ENCODE measurements at places on chromosomes 12 and 14.
A peak's percentile ranks its signal among the peaks of the same experiment; 100 is the strongest.

DNA sequence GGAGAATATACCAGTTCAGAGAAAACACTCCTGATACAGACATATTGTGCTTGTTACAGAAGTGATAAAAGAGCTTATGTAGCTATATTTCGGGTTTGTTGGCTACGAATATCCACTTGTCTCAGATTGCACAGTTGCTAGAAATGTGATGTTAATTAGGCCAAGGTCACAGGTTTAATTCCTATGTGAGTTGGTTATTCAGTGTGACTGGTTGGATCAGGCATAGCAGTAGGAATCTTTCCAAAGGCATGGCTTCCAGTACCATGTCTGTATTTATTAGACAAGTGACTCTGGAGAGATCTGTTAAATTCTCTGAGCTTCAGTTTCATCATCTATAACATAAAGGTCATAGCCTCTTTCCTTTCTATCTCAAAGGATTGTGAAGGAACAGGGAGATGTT, 152.7 kb upstream of the KITLG start:
- no peak for DNase-seq

DNA sequence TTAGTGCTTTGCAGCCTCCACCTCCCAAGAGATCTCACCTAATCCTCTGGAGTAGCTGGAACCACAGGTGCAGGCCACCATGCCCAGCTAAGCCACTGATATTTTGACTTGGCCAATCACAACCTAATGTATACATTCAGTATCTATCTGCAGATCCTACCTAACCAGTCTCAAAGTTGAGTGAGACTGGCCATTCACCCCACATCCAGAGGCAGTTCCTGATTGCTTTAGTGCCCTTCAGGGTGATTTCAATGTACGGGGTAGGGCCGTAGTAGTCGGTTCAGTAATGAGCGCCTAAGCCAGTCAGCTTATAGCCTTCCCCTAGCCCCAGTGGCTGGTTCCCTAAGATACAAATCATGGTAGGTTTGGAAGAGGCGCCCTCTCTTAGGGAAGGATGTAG, 27.4 kb upstream of the FBXO34 start:
- DNase-seq: no peak

GRCh38 chr12:50248883-50249282, 34.4 kb downstream of the LIMA1 start:
- DNase-seq: no peak

DNA sequence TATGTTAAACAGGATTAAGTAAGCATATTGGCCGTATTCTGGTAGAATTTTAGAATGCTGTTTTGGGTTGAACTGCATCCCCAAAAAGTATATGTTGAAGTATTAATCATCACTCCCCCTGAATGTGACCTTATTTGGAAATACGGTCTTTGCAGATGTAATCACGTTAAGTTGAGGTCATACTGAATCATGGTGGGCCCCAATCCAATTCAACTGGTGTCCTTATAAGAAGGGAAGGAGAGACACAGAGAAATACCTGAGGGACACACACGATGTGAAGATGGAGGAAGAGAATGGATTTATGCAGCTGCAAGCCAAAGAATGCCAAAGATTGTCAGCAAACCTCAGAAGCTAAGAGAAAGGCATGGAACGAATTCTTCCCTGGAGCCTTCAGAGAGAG, 268.6 kb downstream of the ITPR2 start:
- DNase-seq: no peak

GRCh38 chr12:54173066-54173726, 15.6 kb downstream of the SMUG1 start:
- DNase-seq: no peak

DNA sequence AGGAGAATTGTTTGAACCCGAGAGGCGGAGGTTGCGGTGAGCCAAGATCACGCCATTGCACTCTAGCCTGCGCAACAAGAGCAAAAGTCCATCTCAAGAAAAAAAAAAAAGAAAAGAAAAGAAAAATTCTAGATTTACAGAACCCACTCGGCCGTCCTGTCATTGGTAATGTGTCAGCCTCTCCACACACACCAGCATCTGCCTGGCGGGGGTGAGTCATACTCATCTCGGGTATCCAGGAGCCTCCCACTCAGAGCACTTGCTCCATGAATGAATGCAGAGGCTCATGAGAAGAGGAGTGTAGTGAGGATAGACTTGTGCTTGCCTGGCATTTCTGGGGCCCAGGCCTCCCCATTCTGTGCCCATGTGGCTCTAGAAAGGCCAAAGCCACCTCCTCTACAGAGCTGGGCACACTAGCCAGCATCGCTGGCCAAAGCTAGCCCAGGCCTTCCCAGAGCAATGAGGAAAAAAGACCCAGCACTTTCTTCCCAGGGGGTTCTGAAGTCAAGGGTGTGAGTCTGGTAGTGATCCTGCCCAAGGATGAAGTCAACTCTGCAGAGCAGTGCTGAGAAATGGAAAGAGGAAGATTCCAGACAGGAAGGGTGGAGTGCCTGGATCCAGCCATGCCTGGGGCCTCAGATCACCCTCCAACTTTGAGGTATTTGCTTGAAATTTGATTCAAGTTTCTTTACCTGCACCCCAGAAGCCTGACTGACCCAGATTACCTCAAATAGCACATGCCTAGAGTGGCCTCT, 31.2 kb upstream of the KLC1 start:
- no peak for DNase-seq

DNA sequence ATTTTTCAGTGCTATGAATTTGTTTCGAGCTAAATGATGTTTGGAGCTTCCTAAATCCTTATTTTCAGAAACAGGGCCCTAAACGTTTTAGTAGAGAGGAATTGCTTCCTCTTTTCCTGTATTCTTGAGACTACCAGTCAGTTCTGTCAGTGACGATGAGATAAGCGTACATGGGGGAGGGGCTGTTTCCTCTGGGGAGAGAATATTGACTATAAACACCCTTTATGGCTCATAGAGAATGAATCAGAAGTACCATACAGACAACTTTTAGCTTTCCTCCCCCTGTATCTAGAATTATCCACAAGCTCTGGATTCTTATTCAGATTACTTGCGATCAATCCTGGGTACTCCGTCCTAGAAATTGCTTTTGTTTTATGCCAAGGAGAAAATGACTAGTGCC, 5.1 kb downstream of the TBK1 start:
- peak; percentile 45 for DNase-seq

DNA sequence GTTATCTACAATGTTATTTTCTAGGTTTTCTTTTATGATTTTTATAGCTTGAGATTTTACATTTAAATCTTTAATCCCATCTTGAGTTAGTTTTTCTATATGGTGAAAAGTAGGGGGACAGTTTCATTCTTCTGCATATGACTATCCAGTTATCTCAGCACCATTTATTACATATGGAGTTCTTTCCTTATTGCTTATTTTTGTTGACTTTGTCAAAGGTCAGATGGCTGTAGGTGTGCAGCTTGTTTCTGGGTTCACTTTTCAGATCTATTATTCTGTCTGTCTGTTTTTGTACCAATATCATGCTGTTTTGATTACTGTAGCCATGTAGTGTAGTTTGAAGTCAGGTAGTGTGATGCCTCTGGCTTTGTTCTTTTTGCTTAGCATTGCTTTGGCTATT, 477.3 kb downstream of the TMEM117 start:
- DNase-seq: no peak

- DNase-seq: no peak
Measured at GRCh38 chr12:32063796-32064195, 42.9 kb upstream of the BICD1 start.

DNA sequence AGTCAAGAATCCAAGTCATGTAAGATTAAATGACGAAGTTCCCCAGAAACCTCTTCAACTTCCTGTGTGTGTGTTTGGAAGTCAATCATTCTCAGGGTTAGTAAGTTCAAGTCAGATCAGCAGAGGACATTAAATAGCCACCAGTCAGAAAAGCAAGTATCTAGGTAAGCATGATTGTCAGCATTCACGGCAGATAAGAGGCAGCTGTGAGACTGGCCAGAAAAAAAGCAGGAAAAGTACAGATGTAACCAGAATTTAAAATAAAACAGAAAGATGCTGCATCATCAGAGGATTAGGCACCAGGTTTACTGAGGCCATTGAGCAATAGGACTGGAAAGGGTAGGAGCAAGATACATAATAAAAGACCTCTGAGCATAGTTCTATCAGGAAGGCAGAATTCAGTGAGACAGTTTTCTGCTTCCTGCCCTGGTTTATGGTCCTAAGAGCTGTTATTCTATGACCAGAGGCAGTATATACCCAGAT, 606.9 kb downstream of the FSCB start:
- DNase-seq: no peak

GRCh38 chr14:42947991-42948390, 1341.3 kb downstream of the LRFN5 start:
- no peak for DNase-seq

DNA sequence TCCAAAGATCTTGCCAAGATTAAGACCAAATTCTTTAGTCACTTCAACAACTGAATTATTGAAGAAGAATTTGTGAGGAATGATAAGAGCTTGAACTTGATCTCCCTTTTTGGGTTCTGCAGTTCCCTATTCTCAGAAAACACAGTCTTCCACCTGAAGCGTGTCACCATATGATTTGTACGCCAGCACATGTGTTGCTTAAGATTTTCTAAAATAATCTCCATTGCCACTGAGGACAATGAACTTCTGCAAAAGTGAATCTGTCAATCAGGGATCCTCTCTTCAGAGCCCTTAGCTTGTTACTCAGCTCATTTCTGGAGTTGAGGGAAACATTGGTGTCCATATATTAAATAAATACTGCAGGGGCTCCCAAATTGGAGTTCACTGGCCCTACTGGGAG, 4.2 kb upstream of the SPIC start:
- no peak for DNase-seq

- peak; percentile 25 for DNase-seq
Measured at GRCh38 chr14:52068615-52069306, at the start of gene NID2. TSS of gene NID2 (minus strand) at chr14:52069059. CDS start at chr14:52068994, 65 bp downstream.

DNA sequence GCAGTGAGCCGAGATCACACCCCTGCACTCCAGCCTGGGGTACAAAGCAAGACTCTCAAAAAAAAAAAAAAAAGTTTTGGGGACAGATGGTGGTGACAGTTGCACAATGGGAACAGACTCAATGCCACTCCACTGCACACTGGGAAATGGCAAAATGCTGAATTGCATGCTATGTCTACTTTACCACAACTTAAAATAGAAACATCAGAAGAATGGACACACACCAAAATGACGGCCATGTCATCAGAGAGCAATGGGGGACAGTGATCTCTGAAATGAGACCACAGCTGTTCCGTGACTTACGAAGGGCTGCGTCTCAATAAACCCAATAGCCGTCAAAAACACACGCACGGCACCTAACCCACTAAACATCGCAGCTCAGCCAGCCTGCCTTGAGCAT, 13.7 kb downstream of the DDX54 start:
- DNase-seq: no peak

- no peak for DNase-seq
Measured at GRCh38 chr12:46332260-46332659, 40.3 kb downstream of the SLC38A2 start.

DNA sequence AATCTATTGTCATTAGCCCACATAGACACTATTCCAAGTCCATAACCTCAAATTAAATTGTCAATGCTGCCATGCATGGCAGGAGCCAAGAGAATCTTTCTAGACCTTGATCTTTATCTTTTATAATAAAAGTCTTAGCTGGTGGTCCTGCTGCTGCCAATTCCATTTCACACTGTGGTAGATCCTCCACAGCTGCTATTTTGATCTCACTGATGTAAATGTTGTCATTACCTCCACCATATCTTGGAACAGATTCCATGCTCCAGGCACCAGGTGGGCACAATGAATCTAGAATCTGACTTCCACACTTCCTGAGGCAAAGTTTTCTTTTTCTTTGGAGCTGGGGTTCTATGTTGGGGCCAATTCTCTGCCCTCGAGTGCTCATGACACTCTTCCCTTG, 161.2 kb downstream of the TMTC3 start:
- DNase-seq: no peak

DNA sequence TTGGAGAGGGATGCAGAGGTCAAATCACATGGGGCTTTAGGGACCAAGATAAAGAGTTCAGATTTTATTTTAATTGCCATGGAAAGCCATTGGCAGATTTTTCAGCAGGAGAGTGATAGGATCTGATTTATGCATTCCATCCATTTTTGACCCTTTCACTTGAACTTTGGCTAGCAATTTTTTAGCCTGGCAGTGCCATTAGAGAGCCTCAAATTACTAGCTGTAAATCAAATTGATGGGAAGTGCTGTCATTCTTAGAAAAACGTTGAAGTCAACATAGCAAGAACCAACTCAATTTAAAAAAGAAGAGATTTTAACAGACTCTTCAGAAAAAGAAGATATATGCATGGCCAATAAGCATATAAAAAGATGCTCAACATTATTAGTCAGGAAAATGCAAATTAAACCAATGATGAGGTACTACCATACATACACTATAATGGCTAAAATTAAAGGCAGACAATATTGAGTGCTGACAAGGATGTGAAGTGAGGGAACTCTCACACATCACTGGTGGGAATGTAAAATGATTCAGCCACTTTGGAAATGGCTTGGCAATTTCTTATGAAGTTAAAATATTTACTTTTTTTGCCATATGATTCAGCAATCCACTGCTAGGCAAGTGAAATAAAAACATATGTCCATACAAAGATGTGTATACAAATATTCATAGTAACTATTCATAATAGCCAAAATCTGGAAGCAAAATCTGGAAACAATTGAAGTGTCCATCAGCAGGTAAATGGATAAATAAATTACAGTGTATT, 89.7 kb downstream of the PTCSC3 start:
- no peak for DNase-seq

DNA sequence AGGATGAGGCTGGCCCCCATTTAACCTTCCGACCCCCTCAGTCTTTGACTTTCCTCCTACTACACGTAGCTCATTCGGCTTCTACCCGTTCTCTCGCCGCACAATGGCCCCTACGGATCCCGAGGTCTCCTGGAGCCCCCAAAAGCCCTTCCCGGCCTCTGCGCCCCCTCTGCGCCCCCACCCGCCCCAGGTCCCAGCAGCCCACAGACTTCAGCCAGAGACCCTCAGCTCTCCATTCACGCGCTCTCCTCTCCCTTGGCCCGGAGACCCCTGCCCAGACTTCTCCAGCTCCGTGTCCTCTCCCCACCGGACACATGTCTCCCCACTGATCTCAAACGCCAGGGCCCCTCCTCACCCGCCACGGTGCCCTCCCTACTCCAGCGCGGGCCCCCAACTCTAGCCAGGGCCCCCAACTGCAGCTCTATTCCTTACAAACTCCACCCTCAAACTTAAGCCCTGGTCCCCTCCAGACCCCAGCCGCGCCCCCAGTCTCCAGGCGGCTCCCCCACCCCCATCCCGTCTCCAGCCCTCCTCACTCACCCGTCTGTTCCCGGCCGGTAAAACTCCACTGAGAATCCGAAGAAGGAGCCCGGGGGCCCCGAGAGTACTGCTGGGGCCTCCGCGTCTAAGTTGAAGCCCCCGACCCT, 502 bp downstream of the ITGA5 start:
- DNase-seq: no peak

GRCh38 chr14:106879241-106879640, 1352.9 kb downstream of the TMEM121 start:
- peak; percentile 52 for DNase-seq

- DNase-seq: no peak
Measured at GRCh38 chr14:46464341-46464740, 187.2 kb downstream of the RPL10L start.

DNA sequence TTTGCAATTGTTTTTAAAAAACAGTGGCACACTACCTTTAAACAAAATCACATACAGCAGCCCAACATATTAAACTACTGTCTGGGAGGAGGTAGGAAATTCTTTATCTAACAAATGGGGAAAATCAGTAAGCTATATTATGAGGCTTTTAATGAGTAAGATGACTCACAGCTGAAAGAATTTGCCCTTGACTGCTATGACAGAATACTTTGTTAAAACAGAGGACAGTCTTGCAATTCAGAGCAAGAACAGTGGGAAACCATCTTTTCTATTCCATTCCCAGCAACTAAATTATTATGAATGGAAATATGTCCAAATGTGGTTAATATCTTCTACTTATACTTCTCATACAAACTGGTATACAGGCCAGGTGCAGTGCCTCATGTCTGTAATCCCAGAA, 49.2 kb upstream of the SGPP1 start:
- DNase-seq: no peak
